ENCODE measurements at places on chromosomes 12 and 14. TPM values are rescaled to one million over a fixed set of nuclear protein-coding genes. Genes with fewer than 3 reads are reported as not detected.

- no peaks in the 10 kb centered on the region for H3K36me3 ChIP-seq
- H3K27ac ChIP-seq = no peak overlapping the region
- peak; percentile 27 for DNase-seq
- H3K4me1 ChIP-seq = peaks cover 5% of the 10 kb centered on the region
- no peaks in the 10 kb centered on the region for H3K27me3 ChIP-seq
Observed at GRCh38 chr12:109134186-109134917, 18.0 kb downstream of the ACACB start.

DNA sequence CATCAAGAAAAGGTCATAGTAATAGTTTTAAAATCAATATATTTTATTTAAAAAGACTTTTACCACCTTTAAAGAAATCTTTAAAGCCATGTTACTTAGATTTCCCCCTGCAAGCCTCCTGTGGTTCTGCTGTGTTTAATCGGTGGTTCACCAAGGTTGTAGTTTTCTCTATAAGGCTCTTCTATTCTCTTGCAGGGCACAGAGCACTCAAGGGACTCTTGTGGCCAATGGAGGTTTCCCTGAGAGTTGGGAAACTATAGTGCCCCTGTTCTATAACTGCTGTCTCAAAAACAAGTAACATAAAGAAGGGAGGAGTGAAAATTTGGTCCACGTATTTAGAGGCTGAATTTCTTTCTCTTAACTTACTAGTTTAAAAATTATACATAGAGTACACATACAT, 25.0 kb downstream of the DACT1 start:
- DNase-seq = no peak
- no peaks in the 10 kb centered on the region for H3K36me3 ChIP-seq
- H3K27me3 ChIP-seq = no peaks in the 10 kb centered on the region
- no peak overlapping the region for H3K4me3 ChIP-seq
- no peaks in the 10 kb centered on the region for H3K4me1 ChIP-seq

The IFT81 gene
- 9.0 TPM for total RNA-seq

- H3K4me3 ChIP-seq = no peak overlapping the region
- no peak overlapping the region for H3K27ac ChIP-seq
- no peaks in the 10 kb centered on the region for H3K4me1 ChIP-seq
- H3K36me3 ChIP-seq = no peaks in the 10 kb centered on the region
- no peaks in the 10 kb centered on the region for H3K27me3 ChIP-seq
Observed at GRCh38 chr14:69358233-69358963, 39.7 kb downstream of the ERH start.

GRCh38 chr12:115137812-115138521, 454.0 kb upstream of the TBX3 start:
- no peaks in the 10 kb centered on the region for H3K36me3 ChIP-seq
- no peak for DNase-seq
- no peak overlapping the region for H3K4me3 ChIP-seq
- no peaks in the 10 kb centered on the region for H3K4me1 ChIP-seq
- no peaks in the 10 kb centered on the region for H3K27me3 ChIP-seq
- H3K27ac ChIP-seq = no peak overlapping the region

DNA sequence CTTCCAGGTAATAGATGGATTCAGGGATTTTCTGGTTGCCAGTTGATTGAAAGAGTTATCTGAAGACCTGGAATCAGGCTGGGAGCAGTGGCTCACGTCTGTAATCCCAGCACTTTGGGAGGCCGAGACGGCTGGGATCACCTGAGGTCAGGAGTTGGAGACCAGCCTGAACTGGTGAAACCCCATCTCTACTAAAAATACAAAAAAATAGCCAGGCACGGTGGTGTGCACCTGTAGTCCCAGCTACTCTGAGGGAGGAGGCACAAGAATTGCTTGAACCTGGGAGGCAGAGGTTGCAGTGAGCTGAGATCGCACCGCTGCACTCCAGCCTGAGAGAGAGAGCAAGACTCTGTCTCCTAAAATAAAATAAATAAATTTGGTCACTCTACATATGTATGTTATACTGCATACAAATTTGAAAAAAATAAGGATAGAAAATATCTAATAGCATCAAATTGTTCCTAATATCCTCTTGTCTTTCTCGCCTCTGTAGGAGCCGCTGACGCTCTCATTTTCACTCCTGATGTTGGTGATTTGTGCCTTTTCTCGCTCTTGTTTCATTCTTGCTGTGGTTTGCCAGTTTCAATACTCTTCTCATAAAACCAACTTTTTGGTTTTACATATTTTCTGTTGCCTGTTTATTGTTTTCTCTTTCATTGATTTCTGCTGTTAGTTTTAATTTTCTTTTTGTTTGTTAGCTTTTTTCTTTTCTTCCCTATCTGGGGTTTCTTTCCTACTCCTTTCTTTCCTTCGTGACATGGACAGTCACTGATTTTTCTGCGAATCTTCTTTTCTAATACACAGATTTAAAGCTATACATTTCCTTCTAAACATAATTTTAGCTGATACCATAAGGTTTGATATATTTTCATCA, 23.8 kb upstream of the PLD4 start:
- no peaks in the 10 kb centered on the region for H3K36me3 ChIP-seq
- H3K4me3 ChIP-seq = no peak overlapping the region
- H3K4me1 ChIP-seq = no peaks in the 10 kb centered on the region
- no peak for DNase-seq

GRCh38 chr12:48296586-48297282, 54.0 kb downstream of the ZNF641 start:
- H3K27me3 ChIP-seq = no peaks in the 10 kb centered on the region
- H3K36me3 ChIP-seq = no peaks in the 10 kb centered on the region
- H3K4me3 ChIP-seq = no peak overlapping the region
- no peak for DNase-seq
- H3K27ac ChIP-seq = no peak overlapping the region

DNA sequence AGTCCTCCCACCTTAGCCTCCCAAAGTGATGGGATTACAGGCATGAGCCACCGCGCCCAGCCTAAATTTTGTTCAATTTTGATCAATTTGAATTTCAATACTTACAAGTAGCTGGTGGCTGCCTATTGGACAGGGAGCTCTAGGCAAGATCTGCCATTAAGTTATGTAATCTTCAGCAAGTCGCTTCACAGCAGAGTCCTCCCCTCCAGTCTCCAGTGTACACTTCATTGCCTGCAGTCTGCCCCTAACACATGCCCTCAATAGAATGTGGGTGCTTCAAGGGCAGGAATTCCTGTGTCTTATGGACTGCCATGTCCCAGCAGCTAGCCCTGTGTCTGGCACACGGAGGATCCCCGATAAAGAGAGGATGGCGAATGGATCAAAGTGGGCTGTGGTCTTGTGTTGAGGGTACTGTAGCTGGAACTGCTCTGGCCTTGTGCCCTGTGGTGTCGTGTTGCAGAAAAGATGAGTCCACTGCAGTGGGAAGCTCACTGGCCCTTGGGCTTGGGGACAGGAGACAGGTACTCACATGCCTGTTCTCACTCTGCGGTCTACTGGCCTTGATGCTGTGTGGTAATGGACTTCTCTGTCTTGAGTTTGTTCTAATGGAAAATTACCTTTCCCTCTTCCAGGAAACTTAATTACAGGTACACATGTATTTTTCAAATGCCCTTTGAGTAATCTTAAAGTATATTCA, 67.6 kb downstream of the TECPR2 start:
- H3K4me3 ChIP-seq = no peak overlapping the region
- no peaks in the 10 kb centered on the region for H3K27me3 ChIP-seq
- DNase-seq = no peak
- H3K27ac ChIP-seq = no peak overlapping the region

DNA sequence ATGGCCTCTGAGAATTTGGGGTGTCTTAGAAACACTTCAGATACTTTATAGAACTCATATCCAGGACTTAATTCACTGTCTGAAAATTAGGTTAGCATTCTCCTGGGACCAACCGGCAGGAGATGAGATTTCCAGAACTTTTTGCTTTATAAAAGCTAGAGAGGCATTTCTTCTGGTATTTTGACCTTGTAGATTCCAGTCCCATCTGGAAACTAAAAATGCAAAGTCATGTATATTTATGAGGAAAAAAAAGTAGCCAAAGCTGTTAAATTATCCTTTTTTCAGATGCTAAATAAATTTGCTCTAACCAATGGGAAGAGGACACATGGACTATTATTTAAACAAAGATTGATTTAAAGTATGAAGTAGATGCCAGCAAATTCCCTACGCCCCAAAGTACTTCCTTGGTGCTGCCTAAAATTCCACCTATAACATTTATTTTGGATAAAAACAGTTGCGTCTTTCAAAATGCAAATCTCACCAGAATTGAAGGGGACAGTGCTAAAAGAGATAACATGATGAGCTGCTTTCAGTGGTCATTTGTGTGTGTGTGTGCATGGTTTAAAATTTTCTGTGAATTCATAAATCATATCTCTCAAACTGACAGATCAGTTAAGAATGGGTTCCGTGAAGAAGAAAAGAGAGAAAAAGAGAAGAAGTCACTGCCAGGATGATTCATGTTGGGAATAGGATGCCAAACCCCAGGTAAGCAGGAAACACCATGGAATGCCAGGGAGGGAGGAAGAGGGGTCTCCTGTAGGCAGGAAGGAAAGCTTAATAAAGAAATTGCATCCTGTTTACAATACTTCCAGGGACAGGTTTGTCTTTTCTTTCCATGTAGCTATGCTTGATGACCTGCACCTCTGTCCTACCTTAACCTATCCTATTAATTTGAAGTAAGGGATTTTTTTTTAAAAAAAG, 97.7 kb upstream of the RGS6 start:
- H3K27me3 ChIP-seq = no peaks in the 10 kb centered on the region
- no peak overlapping the region for H3K27ac ChIP-seq
- DNase-seq = no peak

The FAM186B gene
- 0.42 TPM for total RNA-seq

DNA sequence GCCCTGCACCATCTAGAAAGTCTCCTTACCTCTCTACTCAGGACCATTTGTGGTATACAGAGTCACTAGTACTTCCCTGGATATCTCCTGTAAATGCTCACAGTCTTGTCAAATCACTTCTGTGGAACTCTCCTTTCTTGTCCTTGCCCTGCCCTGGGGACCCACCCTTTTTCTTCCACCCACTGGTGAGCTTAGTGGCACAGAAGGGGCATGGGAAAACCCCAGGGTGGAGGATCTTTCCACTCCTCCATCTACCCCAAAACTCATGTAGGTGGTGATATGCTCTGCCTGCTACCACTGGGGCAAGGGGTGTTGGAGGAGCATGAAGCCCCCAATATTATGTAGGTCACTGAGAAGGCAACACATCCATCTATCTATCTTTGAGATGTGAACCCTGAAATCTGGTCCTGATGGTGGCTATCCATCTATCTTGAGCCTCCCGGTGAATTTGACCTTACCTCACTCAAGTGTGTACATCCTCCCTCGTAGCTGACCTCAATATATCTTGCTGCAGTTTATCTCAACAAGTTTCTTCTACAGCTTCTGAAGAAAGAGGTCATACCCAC, 943 bp downstream of the TESPA1 start:
- H3K27ac ChIP-seq = no peak overlapping the region
- no peak overlapping the region for H3K4me3 ChIP-seq
- no peak for DNase-seq
- H3K27me3 ChIP-seq = peaks cover 84% of the 10 kb centered on the region

DNA sequence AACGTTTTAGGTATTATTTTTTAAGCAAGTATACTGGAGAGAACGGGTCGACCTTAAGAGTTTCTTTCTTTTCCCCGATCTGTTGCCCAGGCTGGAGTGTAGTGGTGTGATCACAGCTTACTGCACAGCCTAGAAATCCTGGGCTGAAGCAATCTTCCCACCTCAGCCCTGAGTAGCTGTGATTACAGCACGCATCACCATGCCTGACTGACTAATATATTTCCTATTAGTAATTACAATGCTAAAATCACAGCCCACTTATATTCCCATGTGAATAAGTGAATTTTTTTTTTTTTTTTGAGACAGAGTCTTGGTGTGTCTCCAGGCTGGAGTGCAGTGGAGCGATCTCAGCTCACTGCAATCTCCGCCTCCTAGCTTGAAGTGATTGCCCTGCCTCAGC, 50.4 kb downstream of the DICER1 start:
- no peak overlapping the region for H3K4me3 ChIP-seq
- DNase-seq = no peak
- no peaks in the 10 kb centered on the region for H3K4me1 ChIP-seq

The CPM gene
- 5.3 TPM for total RNA-seq

The NUDT4 gene
- 41.2 TPM for total RNA-seq

- H3K27me3 ChIP-seq = no peaks in the 10 kb centered on the region
- no peaks in the 10 kb centered on the region for H3K4me1 ChIP-seq
- DNase-seq = no peak
- H3K27ac ChIP-seq = no peak overlapping the region
Observed at GRCh38 chr12:128137140-128137539, 129.8 kb upstream of the TMEM132C start.

Measured in HCT116 (cell line).